ENCODE measurements at places on chromosomes 5 and 9. TPM values are rescaled to one million over a fixed set of nuclear protein-coding genes. Genes with fewer than 3 reads are reported as not detected.

DNA sequence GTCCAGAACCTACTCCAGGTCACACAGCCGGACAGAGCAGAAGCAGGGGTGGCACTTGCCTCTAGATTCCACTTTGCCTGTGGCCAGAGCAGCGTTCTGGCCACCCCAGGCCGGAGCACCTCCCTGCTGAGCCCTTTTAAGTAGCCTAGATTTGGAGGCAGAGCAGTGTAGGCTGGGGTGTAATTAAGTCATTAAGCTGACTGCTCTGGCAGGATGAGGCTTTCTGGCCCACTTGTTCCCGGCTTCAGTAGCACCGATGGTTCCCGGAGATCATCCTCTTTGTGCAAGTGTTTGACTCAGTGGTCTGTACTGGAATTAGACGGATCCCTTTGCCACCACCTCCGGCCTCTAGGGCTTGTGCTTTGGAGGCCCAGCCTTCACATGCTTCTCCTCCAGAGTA is 281.9 kb upstream of the ANKRD55 start:
- DNase-seq, result no peak

DNA sequence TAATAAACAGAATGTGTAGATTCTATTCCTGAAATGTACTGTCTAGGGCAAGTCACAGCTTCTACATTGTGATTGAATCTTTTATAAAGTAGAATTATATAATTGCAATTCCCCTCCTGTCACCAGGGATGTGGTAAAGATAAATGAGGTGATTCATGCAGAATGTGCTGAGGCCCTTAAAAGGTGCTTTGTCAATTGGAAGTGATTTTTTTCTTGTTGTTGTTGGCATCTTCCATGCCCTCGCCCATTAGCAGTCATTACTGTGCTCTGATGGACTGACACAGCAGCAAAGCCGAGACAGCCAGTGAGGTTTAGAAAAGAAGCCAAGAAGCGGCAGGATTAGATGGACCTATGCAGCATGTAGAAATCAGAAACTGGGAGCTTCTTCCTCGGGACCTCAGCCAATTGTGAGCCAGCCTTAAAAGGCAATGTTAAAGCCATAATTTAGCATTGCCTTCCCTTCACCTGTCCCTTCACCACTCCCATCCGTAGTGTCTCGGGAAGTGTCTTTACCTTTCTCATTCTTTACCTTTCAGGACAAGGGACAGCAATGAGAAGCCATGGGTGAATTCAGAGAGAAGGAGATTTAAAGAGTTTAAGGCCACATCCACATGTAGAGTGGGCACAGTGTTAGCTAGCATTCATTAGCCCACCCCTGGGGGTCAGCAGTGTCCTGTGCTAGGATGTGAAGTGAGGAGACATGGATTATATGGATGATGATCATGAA is 257.8 kb downstream of the PLK2 start:
- no peak for DNase-seq

DNA sequence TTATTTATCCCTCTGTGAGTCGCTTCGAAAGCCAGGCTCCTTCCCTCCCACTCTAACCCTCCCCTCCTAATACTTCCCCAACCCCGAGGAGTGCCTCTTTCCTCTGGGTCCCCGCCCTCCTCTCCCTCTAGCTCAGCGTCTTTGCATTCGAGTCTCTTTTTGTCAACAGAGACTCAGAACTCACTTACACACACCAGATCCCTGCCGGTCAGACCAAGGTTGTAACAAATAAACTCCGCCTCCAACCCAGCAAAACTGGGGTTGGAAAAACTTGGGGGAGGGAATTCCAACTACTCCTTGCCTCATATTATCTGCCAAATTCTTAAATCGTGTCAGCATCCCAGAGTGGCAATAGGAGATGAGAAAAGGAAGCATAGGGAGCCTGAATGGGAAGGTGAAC is at the start of gene HTR1A:
Gene HTR1A, minus strand, starts transcription at position 167 of the 400 bp plus-strand sequence. CDS start 726 bp downstream, outside the sequence.
- no peak for DNase-seq

- no peak for DNase-seq
Measured at GRCh38 chr5:168750926-168751325, 171.8 kb upstream of the PANK3 start.

- no peak for DNase-seq
Measured at GRCh38 chr5:157592594-157592993, 17.0 kb upstream of the ADAM19 start.

DNA sequence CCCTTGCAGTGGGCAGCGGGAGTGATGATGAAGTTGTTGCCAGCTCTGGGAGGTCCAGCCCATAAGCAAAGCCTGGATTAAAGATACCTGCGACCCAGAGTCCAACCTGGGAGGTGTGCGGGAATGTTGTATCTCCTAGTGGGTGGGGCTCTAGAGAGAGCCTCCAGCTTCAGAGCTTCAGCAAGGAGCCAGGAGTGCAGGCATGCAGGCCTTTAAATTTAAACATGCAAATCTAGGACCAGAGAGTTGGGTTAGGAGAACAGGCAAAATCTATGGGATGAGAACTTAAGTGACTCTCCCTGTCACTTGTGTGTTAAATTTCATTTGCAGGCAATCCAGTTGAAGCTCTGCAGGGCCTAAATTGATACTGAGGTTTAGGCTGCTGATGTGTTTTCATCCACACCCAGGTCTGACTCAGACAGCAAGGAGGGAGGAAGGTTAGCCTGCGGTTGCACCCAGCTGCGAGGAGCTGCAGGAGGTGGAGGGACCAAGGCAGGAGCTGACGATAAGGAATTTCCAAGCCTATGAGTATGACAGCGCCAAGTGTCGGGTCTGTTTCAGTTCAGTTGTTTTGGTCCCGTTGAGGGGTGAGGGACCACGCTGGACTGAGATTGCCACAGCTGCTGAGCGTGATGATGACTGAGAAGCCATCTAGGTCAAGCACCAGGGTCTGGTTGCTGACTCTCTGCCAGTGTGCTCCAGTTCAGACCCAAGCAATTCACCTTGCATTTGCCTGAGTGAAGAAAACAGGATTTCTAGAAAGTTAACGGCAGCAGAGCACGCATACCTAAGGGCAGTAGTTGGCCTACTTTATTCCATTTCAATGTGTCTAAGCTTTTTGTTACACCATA is 243.0 kb downstream of the ICE1 start:
- DNase-seq, result no peak

- DNase-seq, result no peak
Measured at GRCh38 chr9:36423206-36423605, 23.1 kb upstream of the RNF38 start.

DNA sequence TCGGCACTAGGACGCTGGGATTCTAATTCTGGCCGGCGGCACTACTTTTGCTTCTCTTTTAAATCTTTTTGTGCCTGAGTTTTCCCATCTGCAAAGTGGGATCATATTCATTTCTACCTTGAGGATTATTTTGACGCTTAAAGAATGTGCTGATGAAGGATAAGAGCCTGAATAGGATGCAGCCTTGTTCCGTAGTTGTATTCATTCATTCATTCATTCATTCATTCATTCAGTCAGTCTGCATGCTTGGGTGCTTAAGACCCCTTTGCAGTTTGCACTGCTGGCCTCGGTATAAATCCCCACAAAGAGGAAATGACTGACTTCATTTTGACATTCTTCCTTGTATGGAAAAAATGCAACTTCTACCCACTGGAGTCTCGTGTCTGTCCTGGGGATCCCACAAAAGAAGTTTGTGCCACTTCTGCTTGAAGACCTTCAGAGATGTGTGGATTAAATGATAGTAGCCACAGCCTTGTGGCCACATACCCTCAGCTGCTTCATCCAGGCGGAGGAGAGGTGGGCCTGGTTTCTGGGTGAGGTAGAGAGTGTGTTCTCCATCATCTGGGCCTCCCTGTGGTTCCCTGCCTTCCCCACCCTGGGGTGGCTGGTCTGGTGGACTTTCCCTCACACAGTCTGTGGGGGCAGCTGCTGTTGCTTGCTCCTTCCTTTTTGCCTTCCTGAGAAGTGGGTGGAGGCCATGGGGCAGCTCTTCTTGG is 62.6 kb downstream of the PPARGC1B start:
- DNase-seq, result no peak

GRCh38 chr9:126754436-126755316 is 50.2 kb upstream of the ZBTB43 start:
- no peak for DNase-seq

GRCh38 chr9:5580650-5581049 is 48.3 kb upstream of the RIC1 start:
- no peak for DNase-seq

- DNase-seq, result no peak
Measured at GRCh38 chr9:20312732-20313131, 309.6 kb downstream of the MLLT3 start.

- peak; percentile 62 for DNase-seq
Measured at GRCh38 chr5:60649288-60649917, 50.6 kb downstream of the DEPDC1B start.

- no peak for DNase-seq
Measured at GRCh38 chr9:3455717-3456116, 70.1 kb downstream of the RFX3 start.

GRCh38 chr9:102922526-102922925 is 72.6 kb upstream of the CYLC2 start:
- DNase-seq, result no peak

DNA sequence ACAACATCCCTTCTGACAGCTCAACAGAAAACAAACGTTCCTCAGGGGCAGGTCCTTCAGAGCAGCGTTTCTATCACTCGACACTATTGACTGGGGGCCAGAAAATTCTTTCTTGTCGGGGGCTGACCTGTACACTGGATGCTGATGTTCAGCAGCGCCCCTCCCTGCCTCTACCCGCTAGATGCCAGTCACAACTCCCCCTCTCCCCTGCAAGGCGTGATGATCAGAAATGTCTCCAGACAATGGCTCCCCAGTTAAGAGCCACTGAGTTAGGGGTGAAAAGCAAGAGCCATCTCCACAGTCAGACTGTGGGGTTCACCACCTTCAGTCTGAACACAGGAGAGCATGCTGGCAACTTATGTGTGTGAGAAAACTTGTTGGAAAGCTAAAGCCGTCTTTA is 39.8 kb downstream of the SERINC5 start:
- DNase-seq, result no peak

GRCh38 chr5:143154510-143155370 is 248.7 kb downstream of the NR3C1 start:
- DNase-seq, result no peak

- DNase-seq, result no peak
Measured at GRCh38 chr9:95907794-95908193, 32.3 kb downstream of the ERCC6L2 start.

DNA sequence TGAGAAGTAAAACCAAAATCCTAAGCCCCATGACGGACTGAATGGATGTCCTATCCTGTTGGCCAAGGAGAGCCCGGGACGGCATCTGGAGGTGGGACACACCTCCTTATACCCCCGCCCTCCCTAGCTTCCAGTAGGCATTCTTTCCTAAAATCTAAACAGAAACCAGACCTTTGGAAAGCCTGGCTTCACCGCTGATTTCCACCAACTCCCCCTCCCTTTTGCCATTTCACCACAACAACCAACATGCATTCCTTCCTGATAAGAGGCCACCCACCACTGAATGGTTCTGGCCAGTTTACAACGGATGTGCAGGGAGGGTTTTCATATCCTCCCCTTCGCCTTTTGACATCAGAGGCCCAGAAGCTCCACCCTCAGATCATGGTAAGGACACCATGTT is 9.2 kb upstream of the RARS1 start:
- DNase-seq, result no peak

- no peak for DNase-seq
Measured at GRCh38 chr9:1120500-1121165, 70.5 kb downstream of the DMRT2 start.

GRCh38 chr5:103450333-103451061 is 112.1 kb downstream of the NUDT12 start:
- no peak for DNase-seq

DNA sequence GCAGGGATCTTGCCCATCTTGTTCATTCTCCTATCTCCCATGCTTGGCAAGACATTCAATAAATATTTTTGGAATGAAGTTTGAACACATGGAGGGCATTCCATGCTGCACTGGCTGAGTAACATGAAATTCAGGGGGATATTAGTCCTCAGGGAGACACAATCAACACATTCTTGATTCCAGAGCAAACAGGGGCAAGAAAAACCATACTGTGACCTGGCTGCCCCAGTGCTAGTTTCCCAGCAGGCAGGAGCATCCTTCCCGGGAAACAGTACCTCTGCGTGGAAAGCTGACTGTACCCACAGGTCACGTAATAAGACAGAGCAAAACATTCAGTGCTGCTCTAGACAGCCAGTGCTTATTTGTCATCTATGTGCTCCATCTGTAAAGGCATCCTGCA is 66.3 kb upstream of the SPOCK1 start:
- DNase-seq, result no peak

- no peak for DNase-seq
Measured at GRCh38 chr5:71937921-71938698, 169.2 kb upstream of the MAP1B start.

DNA sequence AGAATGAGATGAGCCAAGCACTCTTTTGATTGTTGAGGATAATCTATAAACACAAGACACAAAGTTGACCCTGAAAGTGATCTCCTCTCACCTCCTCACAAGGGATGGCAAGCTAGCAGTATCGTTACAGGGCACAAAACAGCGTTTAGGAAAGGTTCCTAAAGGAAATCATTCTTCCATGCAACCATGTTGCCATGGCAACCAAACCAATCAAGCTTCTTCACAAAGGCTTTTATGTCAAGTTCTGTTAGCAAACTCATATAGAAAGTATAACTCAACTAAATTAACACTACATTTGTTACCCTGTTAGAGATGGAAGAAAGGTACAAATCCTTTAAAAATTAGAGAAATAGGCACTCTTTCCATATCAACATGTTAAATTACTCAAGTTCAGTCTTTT is 1016.8 kb upstream of the DMAC1 start:
- no peak for DNase-seq

GRCh38 chr5:97063251-97063650 is 79.2 kb downstream of the LIX1 start:
- DNase-seq, result no peak

- no peak for DNase-seq
Measured at GRCh38 chr5:132661231-132662003, 3.4 kb downstream of the IL13 start.

DNA sequence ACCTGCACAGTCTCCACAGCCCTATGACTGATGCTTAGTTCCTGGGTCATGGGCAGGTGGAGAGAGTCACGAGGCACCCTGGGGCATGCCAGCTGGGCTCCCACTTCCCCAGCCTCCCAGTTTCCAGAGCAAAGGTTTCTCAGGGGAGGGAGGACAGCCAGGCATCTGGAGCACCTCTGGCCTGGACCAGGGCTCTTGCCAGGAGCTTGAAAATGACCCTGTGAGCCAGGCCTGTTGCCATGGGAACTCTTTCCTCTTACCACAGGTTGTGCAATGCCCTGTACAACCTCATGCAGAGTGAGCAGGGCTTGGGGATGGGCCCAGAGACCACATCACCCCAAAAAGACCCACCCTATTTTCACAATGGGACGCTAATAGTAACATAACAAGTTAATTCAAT is 113.1 kb downstream of the PSD2 start:
- peak; percentile 45 for DNase-seq

Gene NRARP
- 18.7 TPM for polyA plus RNA-seq

Gene TRPM3
- polyA plus RNA-seq, result 0.86 TPM

Gene CDH12
- polyA plus RNA-seq, result 15.4 TPM

Gene DIPK1B
- 39.4 TPM for polyA plus RNA-seq

Gene PRRC2B
- 44.6 TPM for polyA plus RNA-seq

Gene PTCD2
- polyA plus RNA-seq, result 5.8 TPM

Gene SPAG8
- polyA plus RNA-seq, result 0.55 TPM

Gene IL5
- not detected for polyA plus RNA-seq

Gene MAMDC4
- 12.7 TPM for polyA plus RNA-seq

Gene SVEP1
- polyA plus RNA-seq, result 4.7 TPM

Gene OLFML2A
- polyA plus RNA-seq, result 2.2 TPM

All from hepatocyte (in vitro differentiated cells).